ENCODE measurements at places on chromosomes 2 and 18. TPM values are rescaled to one million over a fixed set of nuclear protein-coding genes. Genes with fewer than 3 reads are reported as not detected.

- DNase-seq, result no peak
Observed at GRCh38 chr2:189492451-189492850, 51.2 kb downstream of the WDR75 start.

DNA sequence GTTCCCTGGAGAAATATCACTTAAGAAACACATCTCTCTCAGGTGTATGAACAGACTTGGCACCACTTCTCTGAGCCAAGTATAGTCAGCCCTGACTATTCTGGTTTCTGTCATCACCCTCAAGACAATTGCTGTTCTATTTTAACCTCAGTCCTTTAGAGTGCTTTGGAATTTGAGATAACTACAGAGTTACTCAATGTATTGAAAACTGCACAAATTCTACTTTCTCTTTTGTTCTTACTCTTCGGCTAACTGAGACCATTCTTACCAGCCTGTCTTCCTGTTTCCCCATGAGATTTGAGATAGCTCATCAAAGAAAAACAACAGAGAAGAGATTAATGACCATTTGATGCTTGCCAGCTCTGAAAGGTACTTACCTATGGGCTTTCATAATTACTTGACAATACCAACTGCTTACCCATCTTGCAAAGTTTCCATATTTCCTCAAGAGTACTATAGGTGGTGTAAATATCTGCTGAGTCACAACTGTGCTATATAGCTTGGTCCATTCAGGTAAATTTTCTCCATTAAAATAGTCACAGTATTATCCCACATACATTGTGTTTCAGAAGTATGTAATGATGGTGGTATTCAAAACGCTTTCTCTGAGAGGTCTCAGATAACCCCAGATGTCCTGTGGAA lies 467.5 kb upstream of the CHST9 start:
- no peak for DNase-seq

GRCh38 chr2:112644933-112645309 lies 818 bp upstream of the SLC20A1 start:
- no peak for DNase-seq

- no peak for DNase-seq
Observed at GRCh38 chr2:55161295-55162210, 70.5 kb downstream of the CLHC1 start.

GRCh38 chr2:43121580-43122314 lies 104.7 kb downstream of the ZFP36L2 start:
- DNase-seq, result no peak

GRCh38 chr2:61463769-61464475 lies 7.0 kb downstream of the USP34 start:
- no peak for DNase-seq

GRCh38 chr2:26325851-26326250 lies 20.1 kb upstream of the SELENOI start:
- no peak for DNase-seq

- no peak for DNase-seq
Observed at GRCh38 chr18:60413944-60414547, 41.5 kb upstream of the MC4R start.

Gene TMEM37
- 0.51 TPM for polyA plus RNA-seq

Gene RSAD2
- polyA plus RNA-seq, result 0.22 TPM

Gene MC4R
- polyA plus RNA-seq, result not detected

All from BJ (cell line).